ENCODE measurements at places on chromosomes 16 and 17.
A peak's percentile ranks its signal among the peaks of the same experiment; 100 is the strongest.

DNA sequence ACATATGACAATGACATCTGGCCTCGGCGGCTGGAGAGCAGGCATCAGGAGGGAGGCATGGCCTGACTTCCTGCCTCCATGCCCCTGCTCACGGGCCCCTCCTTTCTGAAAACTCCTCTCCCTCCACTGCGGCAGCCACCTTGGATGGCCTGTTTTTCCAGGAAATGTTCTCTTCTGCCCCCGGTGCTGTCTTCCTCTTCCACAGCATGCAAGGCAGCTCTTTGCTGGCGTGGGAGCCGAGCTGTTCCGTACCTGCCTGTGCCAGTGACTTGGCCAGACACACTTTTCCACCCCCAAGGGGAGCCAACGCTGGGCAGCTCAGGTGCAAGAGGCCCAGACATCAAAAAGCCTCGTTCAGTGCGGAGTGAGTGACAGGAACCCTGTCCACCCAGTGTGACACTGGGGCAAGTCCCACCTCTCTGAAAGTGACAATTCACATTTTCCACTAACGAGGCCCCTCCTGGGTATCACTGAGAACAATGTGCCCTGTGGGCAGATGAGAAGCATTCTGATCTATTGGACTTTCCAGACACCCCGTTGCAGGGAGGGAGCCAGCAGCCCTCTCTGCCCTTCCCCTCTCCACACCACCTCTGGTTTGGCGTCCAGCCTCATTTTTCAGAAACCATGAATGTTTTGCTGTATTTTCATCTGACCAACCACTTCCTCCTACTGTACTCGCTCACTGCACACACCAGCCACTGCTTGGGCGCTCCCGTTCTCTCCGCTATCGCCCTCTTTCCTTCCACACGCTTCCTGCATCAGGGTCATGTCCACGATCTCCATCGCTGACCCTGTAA lies 31.2 kb downstream of the NSMCE1 start:
- DNase-seq: peak; percentile 69

GRCh38 chr17:21548236-21548635 lies 144.1 kb upstream of the KCNJ18 start:
- DNase-seq: no peak

DNA sequence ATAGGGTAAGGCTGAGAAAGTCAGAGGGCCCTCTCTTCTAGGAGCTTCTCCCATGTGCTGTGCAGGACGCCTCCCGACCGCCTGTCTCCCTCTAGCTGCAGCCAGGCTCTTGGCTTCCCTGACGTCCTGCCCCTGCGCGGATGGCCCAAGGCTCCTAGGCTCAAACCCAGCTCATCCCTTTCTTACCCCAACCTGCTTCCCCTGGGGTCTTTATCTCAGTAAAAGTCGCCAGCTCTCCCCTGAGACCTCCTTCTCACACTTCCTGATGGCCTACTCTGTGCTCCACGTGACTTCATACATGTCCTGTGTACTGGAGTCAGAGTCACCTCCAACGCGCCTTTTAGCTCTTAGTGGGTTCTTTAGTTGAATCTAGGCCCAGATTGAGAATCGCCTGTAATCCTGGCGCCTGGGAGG lies 1.1 kb upstream of the ZNF747 start:
- peak; percentile 53 for DNase-seq

DNA sequence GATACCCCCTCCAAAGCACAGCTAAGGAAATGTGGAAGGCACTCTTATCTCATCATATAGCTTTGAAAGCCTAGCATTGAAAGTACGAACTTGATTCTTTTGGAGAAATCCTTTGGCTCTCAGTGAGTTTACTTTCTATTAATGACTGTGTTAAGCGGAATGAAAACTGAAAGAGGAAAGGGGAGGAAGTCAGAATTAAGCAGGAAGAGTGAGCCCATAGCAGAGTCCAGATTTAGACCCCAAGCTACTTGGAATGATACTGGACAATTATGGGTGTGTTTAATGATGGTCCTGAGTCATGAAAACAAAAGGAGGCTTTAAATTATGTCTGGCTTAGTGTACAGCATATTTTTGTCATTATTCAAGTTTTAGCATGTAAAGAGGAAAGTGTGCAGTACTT lies 42.2 kb downstream of the TENT4B start:
- no peak for DNase-seq

DNA sequence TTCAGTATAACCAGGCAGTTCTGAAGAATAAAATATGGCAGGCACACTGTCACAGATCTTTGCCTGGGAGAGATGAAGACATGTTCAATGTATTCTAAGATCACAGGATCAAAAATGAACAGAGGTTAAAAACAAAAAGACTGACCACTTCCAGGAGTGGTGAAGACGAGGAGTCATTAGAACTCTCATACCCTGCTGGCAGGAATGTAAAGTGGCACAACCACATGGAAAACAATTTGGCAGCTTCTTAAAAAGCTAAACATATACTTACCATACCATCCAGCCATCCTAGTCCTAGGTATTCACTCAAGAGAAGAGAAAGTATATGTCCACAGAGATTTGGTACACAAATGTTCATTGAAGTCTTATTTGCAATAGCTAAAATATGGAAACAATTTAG lies 406.3 kb downstream of the NPIPA8 start:
- DNase-seq: no peak

DNA sequence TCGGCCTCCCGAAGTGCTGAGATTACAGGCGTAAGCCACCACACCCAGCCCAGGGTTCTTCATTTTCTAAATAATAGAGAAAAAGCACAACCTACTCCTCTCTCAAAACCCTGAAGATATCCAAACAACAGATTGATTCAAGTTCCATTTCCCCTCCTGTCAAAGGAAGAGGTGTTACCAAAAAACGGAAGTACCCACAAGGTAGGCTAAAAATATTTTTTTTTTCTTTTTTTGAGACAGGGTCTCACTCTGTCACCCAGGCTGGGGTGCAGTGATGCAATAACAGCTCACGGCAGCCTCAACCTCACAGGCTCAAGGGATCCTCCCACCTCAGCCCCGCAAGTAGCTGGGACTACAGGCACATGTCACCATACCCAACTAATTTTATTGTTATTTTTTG lies 18.9 kb downstream of the UTP6 start:
- no peak for DNase-seq

DNA sequence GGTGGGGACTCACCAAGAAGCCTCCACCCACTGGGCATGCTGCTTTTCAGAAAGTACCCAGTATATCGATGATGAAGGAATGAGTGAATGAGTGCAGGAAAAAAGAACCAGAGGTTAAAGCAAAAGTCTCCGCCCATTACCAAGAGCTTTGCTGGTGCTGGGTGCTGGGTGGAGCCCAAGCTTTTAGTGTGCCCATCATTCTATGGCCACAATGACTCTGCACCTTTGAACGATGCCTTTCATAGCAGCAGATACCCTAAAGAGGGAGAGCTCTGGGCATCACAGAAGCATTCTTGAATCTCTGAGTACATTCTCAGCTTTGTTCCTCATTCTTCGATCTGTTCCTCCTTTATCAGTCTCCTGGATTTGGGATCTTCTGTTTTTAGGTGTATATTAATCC lies 450.7 kb upstream of the CCL2 start:
- no peak for DNase-seq

DNA sequence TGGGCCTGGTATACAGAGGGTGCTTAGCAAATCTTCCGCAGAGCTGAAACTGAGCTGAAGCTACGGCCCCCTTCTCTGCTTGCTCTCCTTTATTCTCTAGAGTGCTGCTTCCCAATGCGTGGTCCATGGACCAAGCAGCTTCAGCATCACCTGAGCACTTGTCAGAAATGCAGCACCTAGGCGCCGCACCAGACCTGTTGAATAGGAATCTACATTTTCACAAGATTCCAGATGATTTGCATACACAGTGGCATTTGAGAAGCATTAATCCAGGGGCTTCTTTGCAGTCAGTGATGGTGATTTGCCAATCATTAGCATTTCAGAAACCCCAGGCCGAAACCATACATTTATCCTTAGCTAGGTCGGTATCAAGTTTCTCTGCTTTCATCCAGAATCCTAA lies 204.2 kb downstream of the CDH13 start:
- DNase-seq: no peak

GRCh38 chr16:64481497-64481896 lies 640.4 kb downstream of the CDH11 start:
- no peak for DNase-seq

DNA sequence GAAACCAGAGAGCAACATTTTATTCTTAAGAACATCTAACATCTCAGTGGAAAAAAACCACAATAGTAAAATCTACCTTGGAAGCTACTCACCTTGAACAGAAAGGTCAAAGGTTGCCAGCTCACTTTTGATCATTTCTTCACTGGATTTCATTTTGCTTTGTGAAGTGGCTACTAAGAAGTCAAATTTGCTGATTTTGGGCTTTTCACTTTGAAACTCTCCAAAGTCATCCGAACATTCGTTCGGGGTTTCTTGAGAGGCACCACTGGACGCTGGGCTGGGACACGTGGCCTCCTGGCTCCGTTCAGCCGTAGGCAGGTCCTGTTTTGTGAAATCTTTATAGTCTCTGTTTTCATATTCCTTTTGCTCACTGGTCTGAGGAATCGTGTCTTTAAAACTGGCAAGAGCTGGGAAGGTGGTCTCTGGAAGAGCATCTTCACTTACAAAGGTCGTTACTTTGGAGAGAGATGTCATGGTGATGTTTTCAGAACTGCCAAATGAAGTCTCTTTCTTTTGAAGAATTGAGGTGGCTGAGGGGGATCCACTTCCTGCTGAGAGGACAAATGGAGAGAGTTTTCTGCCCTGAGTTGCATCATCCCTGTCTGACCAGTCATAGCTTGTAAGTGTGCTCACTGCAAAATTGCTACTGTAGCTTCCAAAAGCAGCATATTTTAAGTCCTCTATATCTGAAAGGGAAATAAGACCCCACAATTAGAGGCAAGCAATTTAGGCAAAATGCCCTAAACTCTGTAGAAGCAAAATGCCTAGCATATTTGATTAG lies 52.4 kb downstream of the DUSP14 start:
- no peak for DNase-seq

GRCh38 chr16:11053916-11054460 lies 109.6 kb downstream of the CLEC16A start:
- no peak for DNase-seq

GRCh38 chr17:74558882-74559519 lies 8.3 kb downstream of the CD300H start:
- DNase-seq: no peak

- no peak for DNase-seq
Observed at GRCh38 chr16:2170080-2170479, 14.5 kb downstream of the TRAF7 start.

DNA sequence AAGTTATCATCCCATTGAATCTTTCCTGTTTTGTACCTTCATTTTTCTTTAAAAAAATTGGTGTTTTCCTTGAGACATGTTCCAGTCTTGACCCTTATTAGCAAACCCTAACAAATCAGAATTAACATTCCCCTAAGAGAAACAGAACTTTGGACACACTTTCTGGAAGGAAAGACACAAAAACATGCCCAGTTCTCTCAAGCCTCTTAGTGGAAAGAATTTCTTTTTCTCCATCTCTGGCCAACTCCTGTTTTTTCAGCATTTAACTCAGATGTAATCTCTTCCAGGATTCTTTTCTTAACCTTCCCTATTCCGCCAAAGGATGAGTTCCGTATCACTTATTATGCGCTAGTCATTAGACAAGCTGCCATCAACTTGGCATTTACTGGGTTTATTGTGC lies 23.9 kb upstream of the CDH8 start:
- no peak for DNase-seq

- DNase-seq: no peak
Observed at GRCh38 chr16:55842369-55843104, 9.6 kb upstream of the CES1 start.

DNA sequence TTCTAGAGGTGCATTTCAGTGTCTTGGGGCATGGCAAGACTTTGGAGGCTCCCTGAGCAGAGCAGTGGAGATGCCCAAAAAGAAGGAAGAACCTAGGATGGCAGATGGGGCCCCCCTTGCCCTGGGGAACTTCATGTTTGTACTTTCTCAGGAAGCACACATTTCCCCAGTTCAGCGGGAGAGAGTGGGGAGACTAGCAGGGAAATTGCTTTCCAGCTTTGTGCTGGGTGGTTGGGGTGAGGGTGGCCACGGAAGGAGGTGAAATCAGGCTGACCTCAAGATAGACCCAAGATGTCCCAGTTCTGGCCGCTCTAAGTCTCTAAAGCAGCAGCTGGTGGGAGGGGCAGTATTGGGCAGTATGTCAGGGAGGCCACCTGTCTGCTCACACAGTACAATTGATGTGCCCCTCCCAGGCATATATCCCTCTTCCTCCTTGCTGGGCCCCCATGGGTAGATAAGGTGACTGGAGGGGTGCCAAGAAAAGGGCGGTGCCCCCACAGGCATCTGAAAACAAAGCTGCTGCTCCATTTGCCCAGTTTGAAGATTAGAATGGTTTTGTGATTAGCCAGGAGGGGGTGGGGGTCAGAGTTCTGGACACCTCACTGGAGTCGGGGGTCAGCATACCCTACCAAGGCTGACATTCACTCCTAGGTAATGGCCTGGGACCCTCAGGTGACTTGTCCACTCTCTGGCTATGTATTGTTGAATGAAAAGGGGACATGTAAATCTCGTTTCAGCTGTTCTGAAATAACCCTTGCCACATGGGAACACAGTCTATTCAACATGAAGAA lies 17.1 kb upstream of the NAGLU start:
- DNase-seq: no peak

DNA sequence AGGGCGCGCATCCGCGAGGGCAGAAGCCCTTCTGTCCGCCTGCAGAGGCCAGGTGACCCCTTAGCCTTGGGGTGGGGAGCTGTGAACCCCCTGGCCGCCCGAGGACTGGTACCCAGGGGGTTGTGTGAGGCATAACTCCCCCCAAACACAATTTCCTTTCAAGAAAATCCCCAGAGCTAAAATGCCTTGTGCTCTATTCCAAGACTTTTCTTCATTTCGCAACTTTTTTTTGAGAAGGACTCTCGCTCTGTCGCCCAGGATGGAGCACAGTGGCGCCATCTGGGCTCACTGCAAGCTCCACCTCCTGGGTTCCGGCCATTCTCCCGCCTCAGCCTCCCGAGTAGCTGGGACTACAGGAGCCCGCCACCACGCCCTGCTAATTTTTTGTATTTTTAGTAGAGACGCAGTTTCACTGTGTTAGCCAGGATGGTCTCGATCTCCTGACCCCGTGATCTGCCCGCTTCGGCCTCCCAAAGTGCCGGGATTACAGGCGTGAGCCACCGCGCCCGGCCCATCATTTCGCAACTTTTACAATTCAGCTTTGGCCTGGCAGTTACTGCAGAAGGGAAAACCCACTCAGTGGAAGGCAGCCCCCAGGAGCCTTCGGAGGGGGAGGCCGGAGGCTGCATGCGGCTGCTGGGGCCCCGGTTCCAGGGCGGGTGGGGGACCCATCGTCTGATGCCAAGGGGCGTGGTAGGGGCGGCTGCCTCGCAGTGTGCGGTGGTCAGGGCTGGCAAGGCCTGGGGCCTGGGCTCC lies 963 bp upstream of the APRT start:
- no peak for DNase-seq

- no peak for DNase-seq
Observed at GRCh38 chr17:42142371-42142896, 12.4 kb downstream of the RAB5C start.

DNA sequence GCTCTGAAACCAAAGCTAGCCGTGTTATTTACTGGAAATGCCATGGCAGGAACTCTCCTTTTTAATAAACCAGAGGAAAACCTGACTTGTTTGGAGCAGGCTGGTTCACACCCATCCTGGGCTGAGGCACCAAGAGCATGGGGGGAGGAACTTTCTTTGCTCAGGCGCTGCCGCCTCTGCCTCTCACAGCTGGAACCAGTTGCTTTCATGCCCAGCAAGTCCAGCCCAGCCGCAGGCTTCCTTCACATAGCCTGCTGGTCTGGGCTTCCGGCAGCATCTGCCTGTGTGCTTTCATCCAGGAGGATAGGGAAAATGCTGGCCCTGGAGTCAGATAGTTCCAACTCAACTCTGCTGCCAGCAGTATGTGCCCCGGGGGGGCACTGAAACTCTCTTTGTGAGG lies 88.1 kb upstream of the ASIC2 start:
- DNase-seq: no peak

Data from activated T-helper 1 cell treated with anti-CD3 and anti-CD28 coated beads, Interleukin-12 subunit alpha, Interleukin-12 subunit beta, Interleukin-2, Interleukin-4 antibody, amounts not matched to agents 30 ng/mL and 10 ng/mL and 1 ng/mL, durations not matched to agents 14 hours and 24 hours and 36 hours (primary cell).